AG09309 (cell line): ENCODE measurements at places on chromosomes 4 and X.

DNA sequence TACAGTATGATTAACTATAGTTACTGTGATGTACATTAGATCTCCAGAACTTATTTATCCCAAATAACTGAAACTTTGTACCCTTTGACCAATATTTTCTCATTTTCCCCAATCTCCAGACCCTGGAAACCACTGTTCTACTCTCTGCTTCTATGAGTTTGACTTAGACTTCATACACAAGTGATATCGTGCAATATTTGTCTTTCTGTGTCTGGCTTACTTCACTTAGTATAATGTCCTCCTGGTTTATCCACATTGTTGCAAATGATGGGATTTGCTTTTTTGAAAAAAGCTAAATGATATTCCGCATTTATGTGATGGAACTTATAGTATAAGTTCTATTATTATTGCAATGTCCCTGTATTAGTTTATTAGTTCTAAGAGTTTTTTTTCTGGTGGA lies 81.8 kb upstream of the SOD3 start:
- DNase-seq: no peak

- no peak for DNase-seq
Observed at GRCh38 chrX:39367416-39367815, 566.2 kb downstream of the MID1IP1 start.

GRCh38 chr4:148790691-148791090 lies 348.5 kb upstream of the NR3C2 start:
- no peak for DNase-seq

- DNase-seq: no peak
Observed at GRCh38 chr4:627347-628125, 2.2 kb downstream of the PDE6B start.

- no peak for DNase-seq
Observed at GRCh38 chr4:2595436-2595835, 59.0 kb downstream of the FAM193A start.

DNA sequence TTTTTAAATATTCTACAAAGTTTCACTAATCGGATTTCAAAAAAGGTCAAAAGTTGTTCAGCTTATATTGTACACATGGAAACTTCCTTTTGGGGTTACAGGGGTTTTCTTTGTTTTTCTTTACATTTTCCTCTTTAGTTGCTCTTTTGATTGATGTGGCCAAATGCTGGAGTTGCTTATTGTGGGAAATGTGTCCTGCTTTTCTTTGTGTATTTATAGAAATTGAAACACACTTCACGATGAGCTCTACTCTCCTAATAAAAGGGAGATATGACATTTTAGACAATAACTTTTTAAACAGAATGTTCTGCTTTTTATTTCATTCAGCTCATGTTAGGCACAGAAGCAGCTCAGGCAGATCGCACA lies 50.7 kb upstream of the SPRY1 start:
- no peak for DNase-seq

DNA sequence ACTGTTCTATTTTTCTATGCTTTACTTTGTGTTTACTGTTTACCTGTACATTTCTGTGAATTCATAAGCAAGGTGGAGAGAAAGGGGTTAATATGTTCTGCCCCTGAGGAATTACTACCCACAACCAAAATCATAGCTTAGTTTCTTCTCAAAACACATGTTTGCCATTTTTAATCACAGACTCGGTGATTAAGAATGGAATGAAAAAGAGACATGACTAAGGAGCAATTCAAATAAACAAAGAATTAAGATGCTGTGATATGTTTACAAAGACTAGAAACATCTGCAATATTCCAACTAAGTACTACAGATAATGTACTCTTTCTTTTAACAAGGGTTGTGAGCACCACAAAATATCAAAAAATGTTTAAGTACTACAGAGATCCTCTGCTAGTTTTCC lies 11.7 kb upstream of the FAT4 start:
- DNase-seq: no peak
